ENCODE measurements at places on chromosomes 12 and 14.

DNA sequence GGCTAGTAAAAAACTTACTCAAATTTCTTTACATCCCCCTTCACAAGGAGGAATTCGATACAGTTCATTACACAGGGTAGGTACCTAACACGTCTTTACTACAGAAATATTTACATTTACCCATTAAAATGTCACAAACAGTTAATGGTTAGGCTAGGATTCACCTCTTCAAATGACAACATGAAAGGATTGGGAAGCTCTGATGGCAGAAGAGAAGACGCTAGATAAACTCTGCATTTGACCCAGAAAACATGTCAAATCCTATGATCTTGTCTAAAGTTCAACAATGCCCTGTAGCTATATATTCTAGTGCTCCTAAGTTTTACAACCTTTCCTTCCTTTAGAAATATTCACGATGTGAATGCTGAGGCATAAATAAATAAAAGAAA lies 64.8 kb downstream of the DENND5B start:
- no peak for DNase-seq

GRCh38 chr12:22856178-22856577 lies 231.2 kb downstream of the ETNK1 start:
- DNase-seq, result no peak

- no peak for DNase-seq
These were observed 81.9 kb upstream of the ATF7IP start for GRCh38 chr12:14283489-14284144.

DNA sequence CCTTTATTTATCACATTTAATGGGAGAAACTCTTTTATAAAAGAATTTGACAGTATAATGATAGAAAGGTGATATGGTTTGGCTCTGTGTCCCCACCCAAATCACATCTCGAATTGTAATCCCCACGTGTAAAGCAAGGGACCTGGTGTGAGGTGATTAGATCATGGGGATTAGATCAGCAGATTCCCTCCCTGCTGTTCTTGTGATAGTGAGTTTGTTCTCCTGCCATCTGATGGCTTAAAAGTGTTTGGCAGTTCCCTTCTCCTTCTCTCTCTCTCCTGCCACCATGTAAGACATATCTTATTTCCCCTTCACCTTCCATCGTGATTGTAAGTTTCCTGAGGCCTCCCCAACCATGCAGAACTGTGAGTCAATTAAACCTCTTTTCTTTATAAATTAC lies 1110.3 kb downstream of the FLRT2 start:
- no peak for DNase-seq

GRCh38 chr14:89279649-89280232 lies 137.3 kb downstream of the FOXN3 start:
- DNase-seq, result no peak

- DNase-seq, result no peak
These were observed 113.6 kb downstream of the CCER1 start for GRCh38 chr12:90841336-90841735.

DNA sequence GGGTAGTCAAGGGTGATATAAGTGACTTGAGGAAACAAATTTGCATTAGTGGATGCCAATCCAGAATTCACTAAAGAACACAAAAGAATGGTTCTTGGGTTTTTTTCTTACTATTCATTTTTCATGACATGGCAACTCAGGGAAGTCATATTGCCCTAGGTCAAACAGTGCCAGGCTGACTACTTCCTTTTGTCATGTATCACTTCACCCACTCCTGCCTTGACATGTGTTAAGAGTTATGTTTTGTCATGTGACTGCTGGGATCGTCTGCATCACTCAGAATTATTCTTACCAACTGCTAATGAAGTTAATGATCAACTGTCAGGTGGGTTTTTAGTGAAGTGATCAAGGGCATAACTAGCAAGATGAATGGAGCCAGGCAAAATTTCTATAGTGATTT lies 74.2 kb downstream of the PRORP start:
- no peak for DNase-seq

DNA sequence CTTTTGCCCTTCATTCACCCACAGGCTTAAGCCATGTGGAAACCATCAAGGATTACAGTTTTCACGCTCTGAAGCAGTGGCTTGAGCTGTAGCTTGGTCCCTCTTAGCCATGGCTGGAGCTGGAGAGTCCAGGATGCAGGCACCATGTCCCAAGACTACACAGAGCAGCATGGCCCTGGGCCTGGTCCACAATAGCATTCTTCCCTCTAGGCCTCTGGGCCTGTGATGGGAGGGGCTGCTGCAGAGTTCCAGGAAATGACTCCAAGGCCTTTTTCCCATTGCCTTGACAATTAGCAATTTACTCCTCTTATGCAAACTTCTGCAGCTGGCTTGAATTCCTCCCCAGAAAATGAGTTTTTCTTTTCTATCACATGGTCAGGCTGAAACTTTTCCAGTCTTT lies 211.3 kb downstream of the RERGL start:
- DNase-seq, result no peak

- DNase-seq, result no peak
These were observed 27.3 kb downstream of the TTC5 start for GRCh38 chr14:20278414-20278813.

GRCh38 chr12:18165889-18166288 lies 75.9 kb upstream of the RERGL start:
- DNase-seq, result no peak

DNA sequence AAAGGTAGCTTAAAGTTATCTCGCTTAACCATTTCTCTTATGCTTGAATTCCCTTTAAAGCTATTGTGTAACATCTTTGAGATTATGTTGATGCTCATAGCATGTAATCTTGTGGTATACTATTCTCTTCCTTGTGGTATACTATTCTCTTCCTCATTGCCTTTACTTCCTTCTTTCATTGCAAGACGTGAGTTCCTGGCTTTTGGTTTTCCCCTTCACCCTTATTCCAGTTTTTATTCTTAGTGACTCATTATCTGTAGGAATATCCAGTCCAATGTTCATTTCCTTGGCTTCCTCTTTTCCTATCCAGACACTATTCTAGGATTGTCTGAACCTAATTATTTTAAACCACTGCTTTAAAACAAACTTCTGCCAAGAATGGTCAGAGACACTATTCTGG lies 564.0 kb downstream of the CCER1 start:
- DNase-seq, result no peak
